ENCODE measurements at places on chromosomes 16 and 17.

DNA sequence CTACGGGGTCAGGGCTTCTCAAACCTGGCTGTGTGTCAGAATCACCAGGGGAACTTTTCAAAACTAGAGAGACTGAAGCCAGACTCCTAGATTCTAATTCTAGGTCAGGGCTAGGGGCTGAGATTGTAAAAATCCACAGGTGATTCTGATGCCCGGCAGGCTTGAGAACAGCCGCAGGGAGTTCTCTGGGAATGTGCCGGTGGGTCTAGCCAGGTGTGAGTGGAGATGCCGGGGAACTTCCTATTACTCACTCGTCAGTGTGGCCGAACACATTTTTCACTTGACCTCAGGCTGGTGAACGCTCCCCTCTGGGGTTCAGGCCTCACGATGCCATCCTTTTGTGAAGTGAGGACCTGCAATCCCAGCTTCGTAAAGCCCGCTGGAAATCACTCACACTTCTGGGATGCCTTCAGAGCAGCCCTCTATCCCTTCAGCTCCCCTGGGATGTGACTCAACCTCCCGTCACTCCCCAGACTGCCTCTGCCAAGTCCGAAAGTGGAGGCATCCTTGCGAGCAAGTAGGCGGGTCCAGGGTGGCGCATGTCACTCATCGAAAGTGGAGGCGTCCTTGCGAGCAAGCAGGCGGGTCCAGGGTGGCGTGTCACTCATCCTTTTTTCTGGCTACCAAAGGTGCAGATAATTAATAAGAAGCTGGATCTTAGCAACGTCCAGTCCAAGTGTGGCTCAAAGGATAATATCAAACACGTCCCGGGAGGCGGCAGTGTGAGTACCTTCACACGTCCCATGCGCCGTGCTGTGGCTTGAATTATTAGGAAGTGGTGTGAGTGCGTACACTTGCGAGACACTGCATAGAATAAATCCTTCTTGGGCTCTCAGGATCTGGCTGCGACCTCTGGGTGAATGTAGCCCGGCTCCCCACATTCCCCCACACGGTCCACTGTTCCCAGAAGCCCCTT is 10.9 kb downstream of the STH start:
- peak; percentile 62 for DNase-seq

DNA sequence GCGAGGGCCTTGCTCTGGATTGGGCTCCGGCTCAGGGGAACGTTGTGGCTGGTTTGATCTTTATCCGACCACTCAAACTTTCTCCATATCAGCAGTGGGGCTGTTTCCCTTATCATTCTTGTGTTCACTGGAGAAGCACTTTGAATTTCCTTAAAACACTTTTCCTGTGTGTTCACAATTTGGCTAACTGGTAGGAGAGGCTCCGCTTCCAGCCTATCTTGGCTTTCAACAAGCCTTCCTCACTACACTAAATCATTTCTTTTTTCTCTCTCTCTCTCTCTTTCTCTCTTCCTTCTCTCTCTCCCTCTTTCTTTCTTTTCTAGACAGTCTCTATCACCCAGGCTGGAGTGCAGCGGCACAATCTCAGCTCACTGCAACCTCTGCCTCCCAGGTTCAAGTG is 43.0 kb downstream of the ABR start:
- no peak for DNase-seq

- DNase-seq, result peak; percentile 94
Measured at GRCh38 chr16:72787514-72788268, 260.2 kb downstream of the ZFHX3 start.

DNA sequence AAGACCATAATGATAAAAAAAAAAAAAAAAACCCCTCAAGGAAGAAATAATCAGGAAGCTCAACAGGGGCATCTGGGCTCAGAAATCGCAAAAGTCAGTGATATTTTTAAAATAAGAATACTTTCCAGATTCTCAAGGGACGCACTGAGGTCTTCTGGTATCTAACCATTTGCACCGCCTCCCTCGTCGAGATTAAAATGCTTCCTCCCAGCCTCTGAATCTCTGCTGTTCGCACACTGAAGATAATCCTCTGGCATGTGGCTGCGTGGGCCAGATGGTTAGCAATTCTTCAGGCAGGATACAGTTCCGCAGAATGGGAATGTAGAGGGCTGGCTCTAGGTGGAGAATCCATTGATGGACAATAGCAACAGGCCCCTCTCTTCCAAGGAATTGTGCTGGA is 211.7 kb upstream of the CDH5 start:
- DNase-seq, result no peak

- no peak for DNase-seq
Measured at GRCh38 chr17:39926588-39927100, 757 bp downstream of the ORMDL3 start.

GRCh38 chr16:4370570-4371356 is 885 bp upstream of the VASN start:
- DNase-seq, result peak; percentile 93

- no peak for DNase-seq
Measured at GRCh38 chr17:61462719-61463315, 10.6 kb downstream of the TBX4 start.

DNA sequence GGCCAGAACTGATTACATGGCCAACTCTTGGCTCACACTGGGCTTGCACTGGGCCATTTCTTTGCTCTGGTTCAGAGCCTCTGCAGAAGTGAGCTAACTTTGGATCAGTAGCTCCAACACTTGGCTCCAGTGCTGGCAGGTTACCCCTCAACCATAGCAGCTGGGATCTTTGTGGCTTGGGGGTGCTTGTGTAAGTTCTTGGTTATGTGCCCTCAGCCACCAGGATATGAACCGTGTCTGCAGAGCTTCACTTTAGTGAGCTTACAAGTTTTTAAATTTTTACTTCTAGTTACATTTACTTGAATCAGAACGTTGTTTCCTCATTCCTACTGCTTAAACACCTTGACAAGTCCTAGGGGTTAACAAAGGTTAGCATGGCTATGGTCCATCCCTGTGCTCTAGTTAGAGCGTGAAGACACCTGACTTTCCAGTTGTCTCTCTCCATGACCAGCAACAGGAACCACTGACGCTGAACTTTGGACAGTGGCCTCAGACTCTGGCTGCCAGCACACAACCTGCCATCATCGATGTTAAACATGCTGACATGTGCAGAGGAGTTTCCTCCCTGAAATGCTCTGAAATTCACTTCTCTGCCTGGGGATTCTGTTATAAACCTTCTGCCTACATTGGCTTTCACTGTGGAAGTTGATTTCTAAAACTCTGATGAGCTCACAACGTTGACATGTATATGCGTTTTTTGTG is 4.1 kb downstream of the PDF start:
- DNase-seq, result no peak

- no peak for DNase-seq
Measured at GRCh38 chr17:76902476-76902875, 34.3 kb downstream of the MGAT5B start.

DNA sequence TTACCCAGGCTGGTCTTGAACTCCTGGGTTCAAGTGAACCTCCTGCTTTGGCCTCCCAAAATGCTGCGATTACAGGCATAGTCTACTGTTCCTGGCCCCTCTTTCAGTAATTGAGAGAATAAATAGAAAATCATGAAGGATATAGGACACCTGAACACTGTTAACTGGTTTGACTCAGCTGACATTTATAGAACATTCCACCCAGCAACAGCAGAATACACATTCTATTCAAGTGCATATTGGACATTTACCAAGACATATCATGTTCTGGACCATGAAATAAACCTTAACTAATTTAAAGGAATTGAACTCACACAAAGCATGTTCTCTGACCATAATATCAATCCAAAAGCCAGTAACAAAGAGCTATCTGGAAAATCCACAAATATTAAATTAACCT is 19.8 kb upstream of the BAIAP2 start:
- DNase-seq, result peak; percentile 52

DNA sequence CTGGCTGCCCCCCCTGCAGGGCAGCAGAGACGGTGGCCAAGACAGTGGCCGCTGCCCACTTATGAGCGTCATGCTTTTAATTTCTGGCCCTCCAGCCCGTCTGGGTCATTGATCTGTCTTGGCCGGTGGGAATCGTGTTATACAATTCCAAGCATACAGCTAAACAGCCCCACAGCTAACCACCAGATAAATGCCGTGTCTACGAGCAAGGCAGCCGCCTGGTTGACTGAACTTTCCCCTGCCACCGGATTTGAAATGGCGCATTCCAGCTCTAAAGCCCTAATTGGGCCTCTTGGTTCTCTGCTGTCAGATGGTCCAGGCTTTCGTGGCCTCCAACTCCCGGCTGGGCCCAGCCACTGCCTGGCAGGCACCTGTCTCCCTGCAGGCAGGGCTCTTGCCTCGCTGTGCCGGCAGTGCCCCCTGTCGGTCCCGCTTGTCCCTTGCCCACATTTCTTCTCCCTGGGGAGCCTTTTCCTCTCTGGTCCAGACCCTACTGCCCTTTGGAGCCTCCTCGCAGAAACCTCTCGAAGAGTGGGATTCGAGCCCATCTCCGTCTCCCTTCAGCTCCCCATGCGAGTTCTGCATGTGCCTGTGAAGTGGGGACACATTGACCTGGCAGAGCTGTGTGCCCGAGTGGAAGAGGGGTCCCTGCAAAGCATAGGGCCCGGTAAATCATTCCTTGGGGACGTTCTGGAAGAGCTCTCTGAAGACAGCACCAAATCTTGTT is 1.8 kb upstream of the RBFOX3 start:
- peak; percentile 5 for DNase-seq

- DNase-seq, result peak; percentile 79
Measured at GRCh38 chr17:16314189-16314588, 39.1 kb downstream of the CENPV start.

- no peak for DNase-seq
Measured at GRCh38 chr17:59530531-59530930, 34.9 kb upstream of the DHX40 start.

GRCh38 chr17:2563061-2563460 is 30.4 kb upstream of the PAFAH1B1 start:
- DNase-seq, result no peak

DNA sequence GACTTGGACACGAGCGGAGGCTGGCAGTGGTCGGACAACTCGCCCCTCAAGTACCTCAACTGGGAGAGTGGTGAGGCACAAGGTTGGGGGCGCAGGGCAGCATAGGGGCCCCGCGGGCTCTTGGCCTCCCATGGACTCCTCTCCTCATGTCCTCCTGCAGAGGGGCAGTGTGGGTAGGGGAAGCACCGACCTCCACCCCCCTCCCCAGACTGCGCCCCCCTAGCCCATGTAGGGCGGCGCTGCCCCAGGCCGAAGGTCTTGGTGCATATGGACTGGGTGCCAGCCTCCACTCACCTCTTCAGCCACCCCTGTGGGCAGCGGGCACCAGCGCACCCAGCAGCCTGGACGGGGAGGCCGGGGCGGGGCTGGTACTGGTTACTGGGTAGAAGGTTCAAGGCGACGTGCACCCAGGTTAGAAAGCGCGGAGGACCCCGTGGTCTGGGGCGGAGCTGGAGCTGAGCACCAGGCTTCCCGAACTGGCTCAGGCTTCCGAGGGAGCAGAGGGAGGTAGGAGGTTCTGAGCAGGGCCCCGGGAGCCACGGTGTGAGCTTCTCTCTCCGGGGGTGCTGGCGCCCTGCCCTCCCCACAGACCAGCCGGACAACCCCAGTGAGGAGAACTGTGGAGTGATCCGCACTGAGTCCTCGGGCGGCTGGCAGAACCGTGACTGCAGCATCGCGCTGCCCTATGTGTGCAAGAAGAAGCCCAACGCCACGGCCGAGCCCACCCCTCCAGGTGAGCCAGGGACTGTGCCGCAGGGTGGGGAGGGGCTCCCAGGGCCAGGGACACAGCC is 39.5 kb downstream of the MRC2 start:
- DNase-seq, result no peak

- no peak for DNase-seq
Measured at GRCh38 chr16:1674306-1674705, 3.8 kb upstream of the JPT2 start.

DNA sequence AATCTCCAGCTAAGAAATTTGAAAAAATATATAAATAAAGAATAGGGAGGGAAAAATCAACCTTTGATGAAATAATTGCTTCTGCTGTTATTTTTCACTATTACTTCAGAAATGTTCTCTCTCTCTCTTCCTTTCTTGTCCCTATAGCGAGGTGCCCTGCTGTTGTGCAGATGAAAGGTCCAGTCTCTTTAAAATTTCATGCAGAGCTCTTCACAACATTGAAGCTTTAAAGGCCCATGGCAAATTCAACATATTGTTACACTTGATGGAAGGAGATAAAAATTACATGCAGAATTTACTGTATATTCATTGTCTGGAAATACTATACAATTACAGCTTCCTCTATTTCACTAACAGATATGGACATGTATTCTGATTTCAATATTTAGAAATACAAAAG is 86.4 kb upstream of the PSMD7 start:
- DNase-seq, result no peak

All from IMR-90 (cell line).